ENCODE measurements at places on chromosomes 7 and 10.

GRCh38 chr7:157009778-157010587 is 480 bp downstream of the MNX1 start:
- DNase-seq = no peak

GRCh38 chr7:156463280-156463679 is 177.3 kb upstream of the RNF32 start:
- DNase-seq = no peak

DNA sequence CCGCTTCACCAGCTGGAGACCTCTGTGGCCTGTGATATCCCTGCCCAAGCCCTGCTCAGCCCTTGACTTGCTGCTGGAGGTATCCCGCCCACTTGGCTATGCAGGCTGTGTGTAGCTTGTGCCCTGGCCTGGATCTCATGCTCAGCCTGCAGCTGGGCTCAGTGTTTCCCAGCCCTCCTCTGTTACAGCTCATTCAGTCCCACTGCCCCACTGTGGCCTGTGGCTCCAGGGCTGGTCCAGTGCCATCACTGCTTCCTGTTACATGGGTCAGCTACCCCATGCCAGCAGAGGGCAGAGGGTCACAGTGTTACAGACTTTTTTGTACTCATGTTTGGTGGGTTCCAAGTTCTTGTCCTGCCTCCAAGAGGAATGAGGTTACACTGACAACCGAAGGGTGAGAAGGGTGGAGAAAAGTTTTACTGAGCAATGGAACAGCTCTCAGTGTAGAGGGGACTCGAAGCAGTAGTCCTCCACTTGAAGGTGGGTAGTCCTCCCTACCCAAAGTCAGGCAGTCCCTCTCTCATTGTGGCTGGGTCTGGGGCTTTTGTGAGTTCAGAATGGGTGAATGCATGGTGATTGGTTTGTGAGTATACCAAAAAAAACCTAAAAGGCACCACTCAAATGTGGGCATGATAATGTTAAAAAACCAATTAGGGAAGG is 100.4 kb downstream of the ANKRD7 start:
- DNase-seq = no peak

DNA sequence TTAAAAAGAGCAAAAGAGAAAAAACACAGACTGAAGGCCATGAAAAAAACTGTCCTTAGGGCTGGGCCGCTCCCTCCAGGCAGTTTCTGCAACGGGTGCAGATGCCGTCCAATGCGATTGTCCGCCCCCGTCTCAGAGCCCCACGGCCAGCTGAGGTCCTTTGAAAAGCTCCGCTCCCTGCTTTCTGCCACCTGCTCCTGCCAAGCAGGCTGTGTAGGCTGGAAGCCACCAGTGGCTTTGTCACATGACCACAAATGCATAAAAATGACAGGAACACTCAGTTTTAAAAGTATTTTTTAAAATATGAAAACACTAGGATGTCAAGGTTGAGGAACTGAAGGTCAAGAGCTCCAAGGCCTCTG is 71.7 kb downstream of the AMZ1 start:
- no peak for DNase-seq

- no peak for DNase-seq
These were observed 96.0 kb upstream of the IKZF1 start for GRCh38 chr7:50208378-50208982.

- DNase-seq = no peak
These were observed 900 bp downstream of the CDHR1 start for GRCh38 chr10:84195044-84195830.

DNA sequence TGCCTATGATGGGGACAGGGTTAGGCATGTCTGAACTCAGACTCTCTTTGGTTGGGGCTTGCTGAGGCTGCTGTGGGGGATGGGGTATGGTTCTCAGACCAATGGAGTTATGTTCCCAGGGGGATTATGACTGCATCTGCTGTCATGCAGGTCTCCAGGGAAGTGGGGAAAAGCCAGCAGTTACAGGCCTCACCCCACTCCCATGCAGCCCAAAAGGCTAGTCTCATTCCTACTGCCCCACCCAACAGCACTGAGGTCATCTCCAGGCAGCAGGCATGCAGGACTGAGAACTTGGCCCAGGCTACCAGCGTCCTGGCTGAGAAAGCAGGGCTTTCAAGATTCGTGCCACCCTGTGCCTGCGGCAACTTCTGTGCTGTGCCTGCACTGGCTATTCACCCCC is 373.3 kb downstream of the HTR7 start:
- no peak for DNase-seq

- DNase-seq = no peak
These were observed 118.0 kb downstream of the CREB5 start for GRCh38 chr7:28530175-28530802.

DNA sequence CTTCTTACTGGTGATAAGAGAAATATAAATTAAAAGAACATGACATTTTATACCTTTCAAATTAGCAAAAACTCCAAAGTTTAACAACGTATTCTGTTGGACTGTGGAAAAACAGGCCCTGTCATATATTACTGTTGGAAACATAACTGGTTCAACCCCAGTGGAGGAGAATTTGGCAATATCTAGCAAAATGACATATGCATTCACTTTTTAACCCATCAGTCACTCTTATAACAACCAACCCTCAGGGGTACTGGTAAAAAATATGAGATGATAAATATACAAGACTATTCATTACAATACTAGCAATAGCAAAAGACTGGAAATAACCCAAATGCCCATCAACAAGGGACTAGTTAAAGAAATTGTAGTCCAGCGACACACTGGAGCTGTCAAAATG is 22.9 kb upstream of the NEBL start:
- no peak for DNase-seq

GRCh38 chr7:116290740-116291139 is 80.4 kb downstream of the TES start:
- DNase-seq = no peak
